ENCODE measurements at places on chromosomes 4 and X. TPM values are rescaled to one million over a fixed set of nuclear protein-coding genes. Genes with fewer than 3 reads are reported as not detected.

RPS6KA6 gene
- total RNA-seq = 3.1 TPM

TCP11X2 gene
- not detected for total RNA-seq

FGF13 gene
- 30.6 TPM for total RNA-seq

HSFX2 gene
- not detected for total RNA-seq

ZAR1 gene
- total RNA-seq = not detected

PLAC1 gene
- total RNA-seq = 2.2 TPM

ELK1 gene
- 26.5 TPM for total RNA-seq

MEPE gene
- total RNA-seq = not detected

MSN gene
- total RNA-seq = 297 TPM

TBC1D9 gene
- 33.4 TPM for total RNA-seq

TCEAL3 gene
- 17.7 TPM for total RNA-seq

AFP gene
- total RNA-seq = 0.15 TPM

LRRC66 gene
- total RNA-seq = 0.83 TPM

PCDH11X gene
- not detected for total RNA-seq

LRIT3 gene
- 0.15 TPM for total RNA-seq

PTPN13 gene
- total RNA-seq = 68.5 TPM

SNX25 gene
- total RNA-seq = 23.5 TPM

ESX1 gene
- total RNA-seq = not detected

EGF gene
- 1.0 TPM for total RNA-seq

ANXA5 gene
- total RNA-seq = 1,296 TPM

NR0B1 gene
- total RNA-seq = 4.1 TPM

DCAF4L1 gene
- under 0.01 TPM for total RNA-seq

GYG2 gene
- 9.3 TPM for total RNA-seq

UGT2B10 gene
- not detected for total RNA-seq

PITX2 gene
- total RNA-seq = 0.99 TPM

ATP7A gene
- total RNA-seq = 22.5 TPM

TMEM31 gene
- total RNA-seq = not detected

FANCB gene
- 4.0 TPM for total RNA-seq

DSPP gene
- not detected for total RNA-seq

CITED1 gene
- not detected for total RNA-seq

SPIN2A gene
- 0.99 TPM for total RNA-seq

ARX gene
- not detected for total RNA-seq

PRDM5 gene
- total RNA-seq = 21.8 TPM

CT45A10 gene
- total RNA-seq = not detected

PHOX2B gene
- total RNA-seq = not detected

STPG2 gene
- total RNA-seq = under 0.01 TPM

Data from smooth muscle cell of trachea (primary cell).